ENCODE measurements at places on chromosomes 11 and 22.

GRCh38 chr11:75203138-75203537 is 37.4 kb upstream of the TPBGL start:
- no peak for DNase-seq

- no peak for DNase-seq
These were observed 12.6 kb downstream of the ARHGAP8 start for GRCh38 chr22:44764974-44765373.

- DNase-seq, result no peak
These were observed 134.8 kb downstream of the C11orf58 start for GRCh38 chr11:16873289-16873688.

DNA sequence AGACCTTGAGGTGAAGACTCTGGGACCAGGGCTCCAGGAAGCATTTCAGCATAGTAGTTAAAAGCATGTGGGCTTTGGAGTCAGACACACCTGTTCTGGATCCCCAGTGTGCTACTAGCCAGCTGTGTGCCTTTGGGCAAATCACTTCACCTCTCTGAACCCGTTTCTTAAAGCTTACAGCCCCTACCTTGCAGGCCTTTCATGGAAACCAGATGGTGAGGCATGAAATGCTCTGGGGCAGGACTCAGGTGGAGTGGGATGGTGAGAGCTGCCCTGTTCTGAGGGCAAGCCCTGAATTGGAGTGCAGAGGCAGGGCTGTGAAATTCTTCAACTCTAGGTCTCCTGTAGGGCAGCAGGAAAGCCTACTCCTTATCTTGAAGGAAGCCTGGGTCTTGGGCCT is 10.5 kb downstream of the UCP2 start:
- DNase-seq, result no peak

- DNase-seq, result no peak
These were observed 74.0 kb upstream of the CLDN5 start for GRCh38 chr22:19598054-19598855.

GRCh38 chr11:29334776-29335130 is 682.1 kb downstream of the KCNA4 start:
- DNase-seq, result no peak

DNA sequence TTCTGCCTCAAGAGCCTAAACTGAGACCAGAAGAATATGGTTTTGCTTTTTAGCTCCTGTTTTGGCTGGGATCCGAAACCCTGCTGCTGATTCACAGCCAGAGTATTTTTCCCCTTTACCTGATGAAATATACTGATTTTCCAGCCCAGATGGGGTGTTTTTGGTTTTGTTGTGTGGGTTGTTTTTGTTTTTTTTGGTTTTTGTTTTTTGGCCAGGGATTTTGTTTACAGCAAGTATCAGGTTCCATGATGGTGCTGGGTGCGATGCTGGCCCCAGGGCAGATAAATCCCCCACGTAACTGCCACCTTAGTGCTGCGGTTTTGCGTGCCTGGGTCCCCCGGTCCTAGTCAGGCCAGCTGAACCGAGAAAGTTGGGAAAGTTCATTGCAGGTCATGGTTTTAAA is 103.7 kb downstream of the ZBTB16 start:
- no peak for DNase-seq
